HL-60 (cell line): ENCODE measurements at places on chromosomes 2 and 18.

DNA sequence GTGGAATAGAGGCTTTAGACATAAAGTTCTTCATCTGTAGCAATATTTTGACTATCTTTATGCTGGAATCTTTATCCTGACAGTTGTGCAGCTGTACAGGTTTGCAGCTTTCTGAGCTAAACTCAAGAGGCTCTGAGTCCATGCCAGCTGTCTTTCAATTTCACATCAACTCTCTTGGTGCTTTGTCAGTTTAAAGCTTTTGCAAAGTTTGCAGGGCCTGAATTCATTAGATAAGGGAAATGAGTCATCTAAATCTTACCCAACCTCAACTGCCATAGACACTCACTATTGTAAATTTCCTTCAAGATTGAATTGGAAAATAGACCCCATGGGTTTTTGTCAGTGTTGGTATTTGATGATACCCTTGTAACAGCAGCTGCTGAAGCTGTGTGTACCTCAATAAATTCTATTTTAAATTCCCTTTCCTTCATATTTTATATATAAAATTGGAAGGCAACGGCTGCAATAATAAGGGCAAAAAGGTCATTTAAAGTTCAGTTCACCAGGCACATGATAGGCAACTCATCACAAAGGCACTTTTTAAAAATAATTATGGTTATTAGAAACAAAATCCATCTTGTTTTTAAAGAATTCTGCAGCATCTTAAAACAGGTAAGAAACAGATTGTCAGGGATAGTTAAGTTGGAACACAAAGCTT lies 169.9 kb upstream of the SLC39A10 start:
- peak; percentile 87 for DNase-seq

- no peak for DNase-seq
These were observed 315.9 kb upstream of the UBE2E3 start for GRCh38 chr2:180664507-180664906.

GRCh38 chr2:237689336-237690131 lies 62.1 kb downstream of the LRRFIP1 start:
- no peak for DNase-seq

DNA sequence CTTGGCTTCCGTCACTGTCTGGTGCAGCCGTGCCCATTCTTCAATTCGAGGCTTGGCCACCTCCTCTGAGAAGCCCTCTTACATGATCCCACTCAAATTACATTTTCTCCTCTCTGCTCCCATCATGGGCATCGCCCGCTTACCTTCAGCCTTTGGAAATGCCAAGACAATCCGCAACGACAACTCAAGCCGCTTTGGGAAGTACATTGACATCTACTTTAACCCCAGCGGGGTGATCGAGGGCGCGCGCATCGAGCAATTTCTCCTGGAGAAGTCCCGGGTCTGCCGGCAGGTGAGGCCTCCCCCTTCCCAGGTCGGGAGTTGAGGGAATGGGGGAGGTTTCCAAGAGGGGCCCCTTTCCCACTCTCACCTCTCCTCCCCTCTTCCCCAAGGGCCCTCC lies 38.3 kb downstream of the MYO7B start:
- DNase-seq: no peak

DNA sequence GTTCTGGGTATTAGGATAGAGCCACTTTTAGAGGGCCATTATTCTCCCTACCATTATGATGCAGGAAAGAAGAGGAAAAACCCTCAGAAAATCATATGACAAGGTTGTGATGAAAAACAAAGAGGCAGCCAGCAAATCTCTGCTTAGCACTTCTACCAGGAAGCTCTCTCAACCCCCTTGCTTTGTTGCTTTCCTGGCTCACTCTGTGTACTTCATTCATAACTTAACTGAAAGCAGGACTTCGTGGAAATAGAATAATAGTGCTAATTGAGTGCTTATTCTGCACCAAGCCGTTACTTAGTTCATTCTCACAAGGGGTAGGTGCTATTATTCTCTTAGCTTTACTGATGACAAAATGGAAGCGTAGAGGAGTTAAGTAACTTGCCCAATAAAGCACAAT lies 354.1 kb downstream of the HRH4 start:
- DNase-seq: no peak

GRCh38 chr2:239075918-239076758 lies 228.3 kb downstream of the TWIST2 start:
- DNase-seq: no peak

DNA sequence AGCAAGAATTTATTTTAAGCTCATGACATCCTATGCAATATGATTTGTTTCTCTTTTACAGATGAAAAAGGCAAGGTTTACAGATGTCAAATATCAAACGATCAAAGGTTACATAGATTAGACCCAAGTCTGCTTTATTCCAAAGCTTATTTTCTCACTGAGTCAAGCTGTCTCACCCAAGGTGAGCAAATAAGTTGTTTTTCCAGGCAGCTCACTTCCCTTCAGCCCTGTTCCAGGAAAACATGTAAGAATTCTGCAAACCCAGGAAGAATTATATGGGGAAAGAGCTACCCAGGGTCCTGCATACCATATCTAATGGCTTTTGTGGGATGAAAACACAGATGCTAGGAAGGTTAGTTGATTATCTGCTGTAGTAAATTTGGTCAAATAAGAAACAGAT lies 57.7 kb upstream of the SCN9A start:
- DNase-seq: no peak

GRCh38 chr2:160390544-160391455 lies 102.8 kb downstream of the RBMS1 start:
- DNase-seq: no peak

DNA sequence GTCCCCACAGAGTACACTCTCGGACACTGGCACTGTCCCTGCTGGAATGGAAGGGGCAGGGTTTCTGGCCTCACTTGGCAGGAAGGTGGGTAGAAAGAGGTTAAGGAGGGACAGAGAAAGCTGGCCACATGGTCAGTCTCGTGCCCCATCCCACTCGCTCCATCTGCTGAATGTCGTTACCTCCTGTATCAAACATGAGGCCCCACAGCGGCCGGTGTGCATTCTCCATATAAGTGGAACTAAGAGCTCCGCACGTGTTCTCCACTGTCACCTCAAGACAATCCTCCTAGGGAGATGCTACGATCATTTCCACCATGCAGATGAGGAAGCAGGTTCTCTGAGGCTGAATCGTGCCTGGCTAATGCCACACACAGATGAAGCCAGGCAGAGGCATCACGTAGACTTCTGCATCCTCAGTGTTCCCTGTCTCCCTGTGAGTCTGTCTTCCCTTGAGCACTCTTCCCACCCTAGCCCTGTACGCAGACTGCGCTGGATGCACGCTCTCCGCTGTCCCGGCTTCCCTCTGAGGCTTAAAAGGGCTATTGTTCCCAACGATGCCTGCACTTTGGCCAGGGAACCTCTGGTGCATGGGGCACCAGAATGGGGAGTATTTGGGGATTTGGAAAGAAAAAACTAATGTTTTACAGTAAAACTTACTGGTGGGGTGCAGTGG lies 35.1 kb downstream of the MAL start:
- no peak for DNase-seq

DNA sequence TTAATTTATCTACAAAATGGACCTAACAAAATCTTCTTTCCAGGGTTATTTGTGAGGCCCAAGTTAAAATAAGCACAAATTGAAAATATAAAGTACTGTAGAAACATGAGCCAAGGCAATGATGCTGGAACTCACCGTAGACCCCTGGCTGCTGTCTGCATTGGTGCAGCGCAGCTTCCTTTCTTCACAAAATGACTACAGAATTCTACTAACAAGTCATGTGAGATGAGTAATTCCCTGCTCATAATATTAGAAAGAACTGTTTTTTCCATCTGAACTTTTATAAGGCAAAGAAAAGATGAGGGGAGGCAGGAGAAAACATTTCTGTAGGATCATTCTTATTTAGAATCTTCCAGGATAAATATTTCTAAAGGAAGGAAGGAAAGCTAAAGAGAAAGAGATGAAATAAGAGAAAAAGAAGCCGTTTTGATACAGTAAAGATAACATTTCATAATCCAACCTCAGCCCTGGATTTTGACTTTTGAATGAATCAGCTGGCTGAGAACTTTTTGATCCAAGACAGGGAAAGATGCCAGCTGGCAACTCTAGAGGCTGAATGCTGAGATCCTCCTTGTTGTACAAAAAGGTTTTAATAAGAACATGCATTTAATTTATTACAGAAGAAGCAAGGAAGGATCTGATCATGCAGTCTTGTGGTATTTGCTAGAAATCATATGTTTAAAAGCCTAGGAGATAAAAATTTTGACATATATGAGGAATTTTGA lies 183.9 kb upstream of the KLHL14 start:
- no peak for DNase-seq

DNA sequence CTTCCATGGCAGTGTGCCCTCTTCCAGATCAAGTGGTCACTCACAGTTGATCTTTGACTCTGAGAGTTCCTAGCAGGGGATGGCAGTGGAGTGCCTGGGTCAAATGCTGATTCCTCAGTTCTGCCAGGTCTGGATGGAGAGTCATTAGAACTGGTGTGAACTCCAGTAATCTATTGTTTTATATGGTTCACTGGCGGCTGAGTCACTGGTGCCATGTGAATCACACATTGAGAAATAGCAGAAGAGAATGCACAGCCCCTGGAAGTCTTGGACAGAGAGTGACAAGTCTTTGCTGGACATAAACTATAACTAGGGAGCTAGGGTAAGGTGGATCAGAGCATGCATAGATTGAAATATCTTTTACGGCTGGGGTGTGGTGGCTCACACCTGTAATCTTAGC lies 86.9 kb downstream of the EIF2AK3 start:
- DNase-seq: no peak

DNA sequence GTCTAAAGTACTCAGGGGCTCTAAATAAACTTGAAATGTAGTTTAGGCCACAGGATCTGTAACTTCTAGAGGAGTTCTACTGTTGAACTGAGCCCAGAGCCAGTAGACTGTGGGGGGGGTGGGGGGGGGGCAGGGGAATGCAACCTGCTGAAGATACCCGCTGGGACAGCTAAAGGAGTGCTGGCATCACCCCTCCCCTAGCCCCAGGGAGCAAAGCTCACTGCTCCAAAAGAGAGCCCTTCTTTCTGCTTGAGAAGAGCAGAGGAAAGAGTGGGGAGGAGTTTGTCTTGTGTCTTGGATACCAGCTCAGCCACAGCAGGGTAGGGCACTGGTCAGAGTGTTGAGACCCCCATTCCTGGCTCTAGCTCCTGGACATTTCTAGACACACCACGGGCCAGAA lies 414.0 kb upstream of the KLHL29 start:
- no peak for DNase-seq

GRCh38 chr2:160570376-160570775 lies 76.8 kb upstream of the RBMS1 start:
- DNase-seq: peak; percentile 84

DNA sequence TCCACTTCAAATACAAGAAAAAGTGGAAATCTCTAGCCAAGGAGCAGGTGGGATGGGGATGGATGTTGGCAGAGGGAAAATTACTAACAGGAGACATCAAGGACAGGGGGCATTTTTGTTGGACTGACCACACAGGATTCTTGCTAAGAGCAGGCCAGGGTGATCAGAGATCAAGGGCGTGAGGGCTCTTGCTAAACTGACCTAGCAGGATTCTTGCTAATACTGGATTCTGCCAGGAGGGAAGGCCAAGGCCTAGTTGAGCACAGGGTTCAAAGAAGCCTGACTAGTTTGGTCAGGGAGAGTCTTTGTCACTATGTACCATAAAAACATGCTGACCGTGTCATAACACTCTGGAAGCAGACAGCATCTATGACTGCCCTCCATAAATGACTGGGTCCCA lies 442.7 kb downstream of the PID1 start:
- no peak for DNase-seq
